ENCODE measurements at places on chromosomes 3 and 15. TPM values are rescaled to one million over a fixed set of nuclear protein-coding genes. Genes with fewer than 3 reads are reported as not detected.

The RHCG gene
- not detected for total RNA-seq

The NR2F2 gene
- total RNA-seq: 15.5 TPM

The FMN1 gene
- total RNA-seq: 9.2 TPM

The TMEM108 gene
- not detected for total RNA-seq

The RBMS3 gene
- 84.1 TPM for total RNA-seq

The SLC28A2 gene
- total RNA-seq: not detected

The PIF1 gene
- total RNA-seq: 7.4 TPM

The CFAP91 gene
- total RNA-seq: 0.98 TPM

The GP5 gene
- 0.49 TPM for total RNA-seq

The IMPG2 gene
- total RNA-seq: 0.65 TPM

The SPATA12 gene
- total RNA-seq: not detected

The IGSF10 gene
- total RNA-seq: 8.0 TPM

The IL17RE gene
- 1.5 TPM for total RNA-seq

The NR1I2 gene
- total RNA-seq: not detected

The CCR9 gene
- not detected for total RNA-seq

The SLC22A13 gene
- 0.45 TPM for total RNA-seq

The GOLGA8J gene
- total RNA-seq: not detected

The KCTD6 gene
- total RNA-seq: 17.8 TPM

The HGD gene
- total RNA-seq: 0.57 TPM

The IL17RC gene
- 47.9 TPM for total RNA-seq

The OXTR gene
- total RNA-seq: 6.1 TPM

The IMP3 gene
- total RNA-seq: 81.7 TPM

The LRRC31 gene
- not detected for total RNA-seq

Data from fibroblast of the aortic adventitia (primary cell).